ENCODE measurements at places on chromosomes 13 and 19. TPM values are rescaled to one million over a fixed set of nuclear protein-coding genes. Genes with fewer than 3 reads are reported as not detected.

LDLR gene
- total RNA-seq, result 42.4 TPM

DACT3 gene
- 10.4 TPM for total RNA-seq

NCR1 gene
- 0.91 TPM for total RNA-seq

HSPB6 gene
- total RNA-seq, result 64.3 TPM

F7 gene
- total RNA-seq, result 0.16 TPM

NUMBL gene
- total RNA-seq, result 24.3 TPM

CAMSAP3 gene
- 18.5 TPM for total RNA-seq

TMEM272 gene
- total RNA-seq, result 0.19 TPM

GRCh38 chr19:32498648-32499200 lies 82.3 kb upstream of the PDCD5 start:
- no peak for DNase-seq

DNA sequence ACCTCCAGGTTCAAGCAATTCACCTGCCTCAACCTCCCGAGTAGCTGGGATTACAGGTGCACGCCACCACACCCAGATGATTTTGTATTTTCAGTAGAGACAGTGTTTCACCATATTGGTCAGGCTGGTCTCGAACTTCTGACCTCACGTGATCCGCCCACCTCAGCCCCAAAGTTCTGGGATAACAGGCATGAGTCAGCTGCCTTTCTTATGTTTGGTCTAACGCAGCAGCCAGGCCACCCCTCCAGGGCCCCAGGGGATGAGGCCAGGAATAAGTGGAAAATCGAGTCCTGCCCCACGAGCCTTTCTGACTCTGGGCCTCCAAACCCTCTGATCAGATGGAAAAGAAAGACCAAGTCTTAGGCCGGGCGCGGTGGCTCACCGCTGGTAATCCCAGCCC lies 44.5 kb downstream of the CERS4 start:
- DNase-seq, result no peak

GRCh38 chr13:99977334-99977911 lies 4.2 kb upstream of the ZIC2 start:
- no peak for DNase-seq

- no peak for DNase-seq
Observed at GRCh38 chr13:109985871-109986450, 199.6 kb upstream of the IRS2 start.

- no peak for DNase-seq
Observed at GRCh38 chr13:21150013-21150412, 26.3 kb downstream of the SKA3 start.

- peak; percentile 91 for DNase-seq
Observed at GRCh38 chr19:49421039-49421877, 2.0 kb downstream of the PTH2 start.

DNA sequence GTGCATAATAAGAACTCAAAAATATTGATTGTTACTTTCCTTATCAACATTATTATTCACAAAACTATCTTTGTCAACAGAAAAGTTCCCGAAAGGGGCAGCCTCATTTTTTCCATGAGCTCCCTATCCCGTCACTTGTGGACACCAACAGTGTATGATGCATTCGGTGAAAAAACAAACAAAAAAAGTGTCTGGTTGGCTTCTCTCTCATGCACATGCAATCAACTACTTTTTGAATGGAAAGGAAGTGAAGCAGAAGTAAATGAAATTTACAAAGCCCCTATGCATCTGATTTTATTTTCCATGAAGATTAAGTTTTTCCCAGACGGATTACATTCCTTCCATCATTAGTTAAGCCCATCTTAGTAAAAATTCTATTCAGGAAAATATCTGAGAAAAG lies 526.9 kb downstream of the RFC3 start:
- no peak for DNase-seq

GRCh38 chr13:96020155-96020575 lies 33.0 kb downstream of the UGGT2 start:
- peak; percentile 50 for DNase-seq

- no peak for DNase-seq
Observed at GRCh38 chr19:50720921-50721381, 1.3 kb upstream of the SHANK1 start.

DNA sequence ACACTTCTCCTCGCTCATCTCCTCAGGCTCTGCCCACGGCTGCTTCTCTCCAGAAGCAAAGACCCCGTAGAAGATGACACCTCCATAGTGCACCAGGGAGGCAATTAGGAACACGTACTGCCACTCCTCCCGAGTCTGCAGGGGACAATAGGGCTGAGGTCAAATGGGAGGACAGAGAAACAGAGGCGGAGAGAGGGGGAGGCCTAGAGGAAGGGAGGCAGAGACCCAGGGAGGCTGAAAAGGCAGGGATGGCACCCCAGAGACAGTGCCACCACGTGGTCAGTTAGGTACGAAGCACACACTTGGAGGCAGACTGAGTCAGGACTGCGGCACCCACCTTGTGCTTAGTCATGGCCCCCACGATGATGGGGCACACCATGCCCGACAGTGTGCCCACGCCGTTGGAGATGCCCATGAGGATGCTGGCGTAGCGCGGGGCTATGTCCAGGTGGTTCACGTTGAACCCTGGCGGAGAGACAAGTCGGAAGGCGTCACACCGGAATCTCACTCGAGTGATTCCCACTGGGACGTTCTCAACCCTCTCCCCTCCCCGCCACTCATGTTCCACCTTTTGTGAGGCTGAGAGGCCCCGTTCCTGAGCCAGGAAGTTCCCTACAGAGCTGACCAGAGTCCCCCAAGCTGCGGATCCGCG lies 5.6 kb downstream of the GFY start:
- DNase-seq, result no peak

GRCh38 chr13:28542804-28543203 lies 47.9 kb upstream of the FLT1 start:
- no peak for DNase-seq

- DNase-seq, result no peak
Observed at GRCh38 chr13:31870511-31870910, 131.2 kb downstream of the RXFP2 start.

GRCh38 chr19:23183251-23183650 lies 66.4 kb downstream of the ZNF730 start:
- DNase-seq, result no peak

DNA sequence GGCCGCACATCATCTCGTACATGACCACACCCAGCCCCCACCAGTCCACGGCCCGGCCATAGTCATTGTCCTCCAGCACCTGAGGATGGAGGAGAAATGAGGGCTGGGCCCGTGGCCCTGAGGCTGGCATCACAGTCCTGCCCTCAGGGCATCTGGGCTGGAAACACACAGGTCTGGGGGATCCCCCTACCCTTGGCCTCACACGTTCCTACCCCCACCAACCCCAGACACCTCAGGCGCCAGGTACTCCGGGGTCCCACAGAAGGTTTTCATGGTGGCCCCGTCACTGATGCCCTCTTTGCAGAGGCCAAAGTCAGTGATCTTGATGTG lies 9.5 kb upstream of the CCNP start:
- no peak for DNase-seq

GRCh38 chr13:85993567-85993966 lies 194.3 kb upstream of the SLITRK6 start:
- no peak for DNase-seq

- DNase-seq, result no peak
Observed at GRCh38 chr19:46474211-46474610, 2.8 kb upstream of the PNMA8A start.

DNA sequence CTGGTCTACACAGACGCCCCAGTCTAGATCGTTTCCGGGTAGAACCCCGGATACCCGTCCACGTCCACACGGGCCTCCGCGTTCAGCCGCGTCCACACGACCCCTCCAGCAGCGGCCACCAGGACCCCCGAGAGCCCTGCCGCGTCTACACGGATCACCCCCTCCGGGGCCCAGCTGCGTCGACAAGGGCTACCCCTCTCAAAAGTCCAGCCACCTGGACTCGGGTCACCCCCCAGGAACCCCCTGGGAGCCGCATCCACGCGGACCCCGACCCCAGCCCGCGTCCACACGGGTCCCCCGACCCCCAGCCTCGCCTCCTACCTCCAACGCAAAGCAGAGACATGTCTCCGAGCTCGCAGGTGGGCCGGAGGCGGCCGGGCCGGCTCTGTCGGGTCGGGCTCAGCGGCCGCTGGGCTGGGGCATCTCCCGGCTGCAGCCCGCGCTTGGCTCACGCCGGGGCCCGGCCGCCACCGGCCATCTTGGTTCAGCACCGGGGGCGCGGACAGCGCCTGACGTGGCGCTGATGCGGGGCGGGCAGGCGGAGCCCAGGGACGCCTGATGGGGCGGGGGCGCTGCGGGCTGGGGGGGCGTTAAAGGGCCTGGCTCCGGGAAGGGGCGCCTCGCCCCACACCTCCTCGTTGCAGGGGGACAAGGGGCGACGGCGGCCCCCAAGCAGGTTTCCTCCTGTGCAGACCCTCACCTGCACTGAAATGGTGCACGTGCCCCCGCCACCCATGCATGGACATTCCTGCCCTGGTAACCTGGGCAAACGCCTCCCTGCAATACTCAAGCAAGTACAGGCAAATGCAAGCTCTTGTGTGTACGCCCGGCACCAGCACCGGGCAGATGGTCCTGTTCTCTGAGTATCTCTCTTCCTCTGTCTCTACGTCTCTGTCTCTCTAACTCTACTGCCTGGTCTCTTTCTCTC lies at the start of gene UNC13A:
UNC13A (minus strand) TSS at position 498 of the 928 bp plus-strand sequence; CDS start at position 343, 155 bp downstream.
- peak; percentile 75 for DNase-seq

- no peak for DNase-seq
Observed at GRCh38 chr19:36093687-36094086, 17.3 kb upstream of the OVOL3 start.

DNA sequence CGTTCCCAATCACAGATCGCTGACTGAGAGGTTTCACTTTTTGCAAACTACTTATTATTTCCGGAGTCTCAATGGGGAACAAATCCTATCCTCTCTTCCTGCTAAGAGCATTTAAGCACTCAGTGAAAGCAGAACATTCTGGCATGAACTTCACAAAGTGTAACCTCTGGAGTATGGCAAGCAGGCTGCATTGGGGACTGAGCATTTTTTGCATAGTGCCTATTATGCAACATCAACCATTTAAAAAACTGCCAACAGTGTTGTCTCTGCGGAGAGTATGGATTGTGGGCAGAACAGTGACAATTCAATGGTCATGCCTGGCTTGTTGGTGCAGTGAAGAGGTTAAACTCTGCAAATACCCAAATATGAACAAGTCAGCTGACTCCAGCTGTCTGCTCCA lies 484.6 kb downstream of the OLFM4 start:
- no peak for DNase-seq

DNA sequence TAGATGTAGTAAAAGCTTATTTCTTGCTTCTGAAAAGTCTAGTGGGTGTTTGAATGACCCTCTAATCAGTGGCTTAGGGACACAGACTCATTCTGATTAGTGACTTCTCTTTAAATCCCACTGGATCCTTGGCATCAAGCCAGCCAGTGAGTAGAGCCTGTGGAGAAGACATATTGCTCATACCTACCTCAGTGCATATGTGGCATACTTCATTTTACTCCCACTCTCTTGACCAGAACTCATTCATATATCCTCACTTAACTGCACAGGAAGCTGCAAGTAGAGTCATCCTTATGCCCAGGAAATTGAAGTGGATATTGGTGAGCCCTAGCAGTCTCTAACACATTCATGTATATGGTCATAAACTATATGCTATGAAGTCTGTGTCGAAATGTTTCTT lies 148.3 kb downstream of the PDS5B start:
- DNase-seq, result no peak

- DNase-seq, result no peak
Observed at GRCh38 chr13:98258226-98258625, 81.2 kb upstream of the RNF113B start.

DNA sequence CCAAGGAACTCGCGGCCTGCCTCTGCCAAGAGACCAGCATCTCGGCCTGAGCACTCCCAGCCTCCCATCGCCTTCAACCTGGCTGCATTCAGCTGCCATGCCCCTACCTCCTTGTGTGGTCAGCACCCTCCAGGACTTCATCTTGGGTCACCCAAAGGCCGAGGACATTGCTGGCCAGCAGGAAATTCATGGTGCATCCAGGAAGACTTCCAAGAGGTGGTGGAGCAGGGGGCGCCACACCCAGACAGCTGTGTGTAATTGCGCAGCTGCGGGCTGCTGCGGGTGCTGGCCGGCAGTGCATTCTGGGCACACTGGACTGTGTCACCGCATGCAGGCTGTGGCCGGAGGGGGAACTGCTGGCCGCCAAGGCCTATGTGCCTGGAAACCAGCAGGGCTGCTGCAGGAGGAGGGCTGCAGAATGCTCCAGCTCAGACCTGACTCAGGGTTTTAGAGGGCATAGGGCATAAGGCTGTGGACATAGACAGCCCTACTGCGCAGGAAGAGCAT lies 164.3 kb upstream of the TUBA3C start:
- DNase-seq, result no peak

- peak; percentile 51 for DNase-seq
Observed at GRCh38 chr19:31054430-31054829, 294.8 kb downstream of the TSHZ3 start.

- peak; percentile 26 for DNase-seq
Observed at GRCh38 chr13:94416454-94417080, 62.9 kb downstream of the DCT start.

DNA sequence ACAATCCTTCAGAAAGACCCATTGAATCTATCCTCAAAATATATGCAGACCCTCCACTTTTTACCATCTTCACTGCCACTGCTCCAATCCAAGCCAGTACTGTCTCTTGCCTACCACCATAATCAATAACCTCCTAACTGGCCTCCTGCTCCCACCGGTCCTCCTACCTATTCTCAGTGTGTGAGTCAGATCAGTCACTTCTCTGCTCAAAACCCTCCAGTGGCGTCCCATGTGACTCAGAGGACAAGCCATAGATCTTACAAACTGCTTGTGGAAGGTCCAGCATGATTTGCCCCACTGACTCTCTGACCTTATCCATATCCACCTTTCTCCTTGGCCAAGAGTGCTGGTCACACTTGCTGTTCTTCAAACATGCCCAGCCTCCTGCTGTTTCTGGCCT lies 23.4 kb upstream of the MBNL2 start:
- no peak for DNase-seq
